ENCODE measurements at places on chromosomes 12 and 14. TPM values are rescaled to one million over a fixed set of nuclear protein-coding genes. Genes with fewer than 3 reads are reported as not detected.

DNA sequence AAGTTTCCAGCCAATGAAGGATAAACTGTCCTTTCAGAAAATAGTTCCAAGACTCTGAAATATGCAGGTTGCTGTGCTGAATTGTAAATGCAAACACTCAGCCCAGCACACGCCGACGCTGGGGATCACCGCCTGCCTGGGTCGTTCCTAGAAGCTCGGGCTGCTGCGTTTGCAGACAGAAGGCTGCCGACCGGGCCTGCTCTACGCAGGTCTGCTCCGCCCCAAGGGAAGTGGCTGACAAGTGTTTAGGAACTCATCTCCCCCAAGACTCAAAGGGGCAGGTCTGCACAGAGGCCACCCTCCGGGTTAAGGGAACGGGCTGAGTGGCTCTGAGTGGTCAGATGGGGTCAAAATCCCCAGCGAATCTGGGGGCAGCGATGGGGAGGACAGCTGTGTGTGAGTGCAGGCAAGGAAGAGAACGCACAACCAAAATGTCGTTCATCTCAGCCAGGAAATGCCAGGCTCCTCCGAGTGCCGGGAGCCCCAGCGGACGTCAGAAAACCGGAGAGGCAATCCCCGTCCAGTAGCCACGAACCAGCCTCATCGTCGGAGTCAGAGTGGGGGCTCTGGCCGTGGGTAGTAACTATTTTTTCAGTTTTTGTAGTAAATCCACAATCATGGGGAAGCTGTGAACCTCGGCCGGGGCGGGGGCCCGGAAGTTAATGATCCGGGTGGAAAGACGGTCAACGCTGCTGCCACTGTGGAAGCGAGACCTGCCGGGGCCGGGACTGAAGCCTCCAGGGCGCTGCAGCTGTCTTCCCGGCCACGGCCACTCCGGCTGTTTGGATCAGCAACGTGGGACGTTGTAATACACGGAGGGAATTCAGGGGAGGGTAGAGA is 6.0 kb downstream of the GALNT9 start:
- DNase-seq: no peak

- DNase-seq: no peak
Observed at GRCh38 chr12:111438481-111438880, 32.8 kb downstream of the SH2B3 start.

GRCh38 chr12:88362439-88362838 is 217.8 kb downstream of the KITLG start:
- DNase-seq: no peak

GRCh38 chr12:2299206-2299605 is 246.4 kb downstream of the CACNA1C start:
- no peak for DNase-seq

DNA sequence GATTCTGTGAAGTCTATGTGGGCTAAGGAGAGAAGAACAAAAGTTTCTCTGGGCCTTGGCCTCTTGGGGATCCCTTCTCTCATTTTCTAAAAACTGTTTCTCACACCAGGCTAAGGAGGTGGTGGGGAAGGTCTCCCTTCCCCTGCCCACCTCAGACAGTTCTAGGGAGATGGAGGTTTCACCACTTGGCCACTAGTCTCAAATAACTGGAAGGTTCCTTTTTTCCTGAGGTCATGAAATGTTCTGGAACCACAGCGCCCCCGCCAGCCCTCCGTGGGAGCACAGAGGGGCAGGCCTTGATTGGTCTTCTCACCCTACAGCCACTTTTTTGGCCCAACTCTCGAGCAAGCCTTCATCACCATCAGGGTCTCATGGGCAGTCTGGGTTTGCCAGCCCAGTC is 12.6 kb downstream of the C12orf43 start:
- DNase-seq: no peak

GRCh38 chr14:95533391-95533821 is 1.4 kb upstream of the GLRX5 start:
- DNase-seq: no peak

GUCY2C gene
- total RNA-seq: under 0.01 TPM

SLC5A8 gene
- total RNA-seq: 3.3 TPM

LRIG3 gene
- 10.6 TPM for total RNA-seq

INSM2 gene
- not detected for total RNA-seq

CD163 gene
- 1.6 TPM for total RNA-seq

TMTC2 gene
- 15.9 TPM for total RNA-seq
